ENCODE measurements at places on chromosomes 7 and 10.
A peak's percentile ranks its signal among the peaks of the same experiment; 100 is the strongest.

DNA sequence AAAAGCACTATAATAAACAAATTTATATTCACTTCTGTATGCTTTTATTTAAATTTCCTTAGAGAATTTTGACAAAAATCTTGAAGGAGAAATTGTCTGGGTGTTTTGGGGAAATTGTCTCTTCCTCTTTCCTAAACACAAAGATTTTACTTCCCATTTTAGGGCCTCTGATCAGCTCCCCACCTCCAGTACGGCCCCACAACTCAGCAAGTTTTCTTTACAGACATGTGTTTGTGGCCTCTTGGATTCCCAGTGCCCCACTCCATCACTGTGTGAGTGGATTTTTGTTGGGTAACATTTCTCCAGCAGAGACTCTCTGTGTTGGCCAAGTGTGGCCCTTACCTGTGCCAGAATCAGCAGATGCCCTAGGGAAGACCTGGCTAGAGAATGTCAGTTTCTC, 182.8 kb upstream of the CDC14C start:
- DNase-seq, result no peak

- peak; percentile 4 for DNase-seq
These were observed 44.6 kb downstream of the WDR37 start for GRCh38 chr10:1100691-1101368.

- no peak for DNase-seq
These were observed 25.0 kb downstream of the ADARB2 start for GRCh38 chr10:1712314-1712713.

DNA sequence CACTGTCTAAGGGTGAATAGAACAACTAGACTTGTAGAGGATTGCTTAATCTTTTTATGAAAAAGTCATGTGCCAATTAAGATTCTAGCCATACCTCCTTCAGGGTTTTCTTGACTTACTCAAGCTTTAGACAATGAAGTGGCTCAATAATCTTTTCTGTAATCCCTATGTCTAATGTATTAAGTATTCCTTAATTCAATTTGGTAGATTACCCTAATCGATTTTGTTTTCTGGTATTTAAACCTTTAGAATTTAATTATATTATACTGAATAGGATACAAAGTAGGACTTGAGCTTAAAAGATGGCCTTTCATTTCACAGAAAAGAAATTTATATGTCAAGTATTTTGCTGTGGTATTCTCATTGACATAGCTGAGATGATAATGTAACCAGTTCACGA, 597.9 kb upstream of the C7orf33 start:
- DNase-seq, result peak; percentile 88

DNA sequence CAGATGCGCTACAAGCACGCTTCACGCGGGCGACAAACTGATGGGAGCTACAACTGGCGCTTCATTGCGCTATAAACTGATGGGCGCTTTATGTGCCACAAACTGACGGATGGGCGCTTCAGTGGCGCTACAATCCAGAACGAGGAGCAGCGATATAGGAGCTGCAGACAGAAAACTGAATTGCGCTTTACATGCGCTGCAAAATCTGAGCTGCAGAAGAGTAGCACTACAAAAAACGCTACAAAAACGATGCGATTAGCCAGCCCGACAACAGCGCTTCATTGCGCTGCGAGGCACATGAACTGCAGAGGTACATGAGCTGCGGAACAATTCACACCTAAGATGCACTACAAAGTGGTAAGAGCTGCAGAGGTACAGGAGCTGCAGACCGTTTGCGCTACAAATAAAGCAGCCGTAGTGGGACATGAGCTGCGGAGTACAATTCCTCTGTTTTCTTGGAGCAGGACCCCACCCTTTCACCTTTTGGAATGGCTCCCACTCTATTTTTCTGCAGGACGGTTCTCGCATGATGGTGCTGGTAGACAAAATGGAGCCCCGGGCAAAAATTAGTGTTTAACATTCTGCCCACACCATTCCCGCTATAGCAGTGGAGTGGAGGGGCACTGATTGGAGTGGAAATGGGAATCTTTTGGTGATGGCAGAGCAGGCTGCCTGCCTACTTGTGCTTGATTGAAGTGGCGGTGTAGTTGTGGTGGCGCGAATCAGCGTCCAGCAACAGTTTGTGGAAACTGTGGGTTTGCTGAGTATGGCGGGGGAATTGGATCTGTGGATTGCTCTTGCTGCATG, 1.2 kb upstream of the SGCE start:
- peak; percentile 57 for DNase-seq

- peak; percentile 87 for DNase-seq
These were observed 73.8 kb upstream of the PAPSS2 start for GRCh38 chr10:87585565-87586514.

- DNase-seq, result peak; percentile 21
These were observed 69.6 kb upstream of the PDCD4 start for GRCh38 chr10:110802090-110802489.

GRCh38 chr7:158324397-158325360, 262.9 kb downstream of the PTPRN2 start:
- no peak for DNase-seq

GRCh38 chr7:1060315-1061072, 16.1 kb downstream of the GPR146 start:
- peak; percentile 51 for DNase-seq

All from NCI-H82 (cell line).